ENCODE measurements at places on chromosomes 4 and X.

DNA sequence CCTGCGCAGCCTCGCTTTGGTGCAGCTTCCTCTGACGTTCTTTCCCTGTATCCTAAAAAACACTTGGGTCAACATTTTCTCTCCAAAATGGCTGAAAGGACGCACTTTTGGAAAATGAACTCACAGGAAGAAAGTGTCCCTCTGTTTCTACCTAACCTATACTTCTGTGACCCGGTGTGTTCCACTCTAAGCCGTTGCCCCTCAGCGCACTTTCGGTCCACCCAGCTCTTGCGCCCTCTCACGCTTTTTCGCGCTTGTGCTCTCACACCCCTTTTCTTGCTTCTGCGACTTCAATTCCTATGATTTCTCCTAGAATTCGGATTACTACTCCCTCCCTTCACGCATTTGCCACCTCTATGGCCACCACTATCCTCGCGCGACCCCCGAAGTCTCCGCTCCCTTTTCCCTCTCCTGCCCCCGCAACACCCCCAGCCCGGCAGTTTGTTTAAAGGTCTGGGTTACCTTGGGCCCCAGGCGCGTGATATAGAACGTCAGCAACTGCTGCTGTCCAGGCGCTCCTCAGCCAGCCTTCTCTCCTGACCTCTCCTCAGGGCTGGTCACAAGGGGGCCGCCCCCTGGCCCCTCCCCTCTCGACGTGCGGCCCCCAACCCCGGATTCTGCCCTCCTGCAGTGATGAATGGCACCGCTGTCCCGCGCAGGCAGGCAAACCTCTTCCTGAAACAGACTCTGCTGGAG lies at the start of gene USP51:
USP51 (minus strand) TSS at position 535 of the 696 bp plus-strand sequence. CDS start 909 bp downstream, outside the sequence.
- no peak for DNase-seq

GRCh38 chr4:55157559-55158277 lies 32.3 kb upstream of the KDR start:
- DNase-seq, result no peak

DNA sequence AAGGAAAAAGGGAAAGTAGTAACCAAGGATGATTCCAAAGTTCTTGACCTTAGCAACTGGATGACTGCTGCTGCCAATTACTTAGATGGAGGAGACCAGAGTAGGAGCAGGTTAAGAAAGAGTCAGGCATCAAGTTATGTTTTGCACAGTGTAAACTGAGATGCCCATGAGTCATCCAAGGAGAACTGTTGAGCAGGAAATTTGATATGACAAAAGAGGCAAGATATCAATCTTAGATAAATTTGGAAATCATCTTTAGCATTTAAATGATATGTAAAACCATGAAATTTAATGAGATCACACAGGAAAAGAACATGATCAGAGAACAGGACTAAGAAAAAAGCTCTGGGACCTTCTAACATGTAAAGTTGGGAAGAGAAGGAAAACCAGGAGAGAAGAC lies 361.3 kb downstream of the OPHN1 start:
- no peak for DNase-seq

DNA sequence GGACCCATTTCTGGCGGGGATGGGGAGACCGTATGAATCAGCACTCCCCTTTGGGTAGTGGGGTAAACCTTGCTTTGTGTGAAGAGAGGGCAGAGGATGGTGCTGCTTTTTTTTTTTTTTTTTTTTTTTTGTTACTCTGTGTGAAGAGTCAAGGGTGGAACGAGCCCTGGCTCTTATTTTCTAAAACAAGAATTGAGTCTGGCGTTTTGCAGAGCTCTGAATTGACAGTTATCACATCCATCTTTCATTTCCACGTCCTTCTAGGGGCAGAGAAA lies 1.2 kb downstream of the SLAIN2 start:
- no peak for DNase-seq

- DNase-seq, result no peak
These were observed 1.0 kb upstream of the PRDX4 start for GRCh38 chrX:23666282-23666681.

GRCh38 chr4:85760511-85760910 lies 285.6 kb downstream of the ARHGAP24 start:
- DNase-seq, result no peak

- DNase-seq, result no peak
These were observed 132.7 kb upstream of the ADGRL3 start for GRCh38 chr4:61067381-61067780.

DNA sequence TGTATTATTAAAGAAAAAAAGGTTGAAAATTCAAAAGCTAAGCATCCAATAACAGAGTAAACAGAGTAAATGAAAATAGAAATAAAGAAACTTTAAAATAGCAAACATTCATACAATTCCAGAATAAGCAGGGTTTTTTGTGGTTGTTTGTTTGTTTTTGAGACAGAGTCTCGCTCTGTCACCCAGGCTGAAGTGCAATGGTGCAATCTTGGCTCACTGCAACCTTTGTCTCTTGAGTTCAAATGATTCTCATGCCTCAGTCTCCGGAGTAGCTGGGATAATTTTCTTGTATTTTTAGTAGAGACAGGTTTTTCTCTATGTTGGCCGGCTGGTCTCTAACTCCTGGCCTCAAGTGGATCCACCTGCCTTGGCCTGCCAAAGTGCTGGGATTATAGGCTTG lies 6.6 kb upstream of the THOC2 start:
- DNase-seq, result no peak

DNA sequence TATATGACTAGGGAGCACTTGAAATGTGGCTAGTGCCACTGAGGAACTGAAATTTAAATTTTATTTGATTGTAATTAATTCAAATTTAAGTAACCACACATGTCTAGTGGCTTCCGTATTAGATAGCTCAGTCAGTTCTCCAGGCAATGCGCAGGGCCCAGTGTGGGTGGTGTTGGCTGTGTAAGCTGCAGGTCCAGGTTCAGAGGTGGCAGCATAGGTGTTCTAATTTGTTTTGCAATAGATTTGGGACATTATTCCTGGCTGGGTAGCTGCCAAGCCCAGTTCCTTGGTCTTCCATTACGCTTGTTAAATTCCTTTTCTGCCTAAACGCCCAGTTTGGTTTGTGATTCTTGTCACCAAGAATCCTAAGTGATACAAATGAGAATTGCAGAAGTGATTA lies 79.5 kb downstream of the FAM184B start:
- DNase-seq, result no peak

GRCh38 chr4:86908251-86908657 lies 16.0 kb upstream of the C4orf36 start:
- no peak for DNase-seq

DNA sequence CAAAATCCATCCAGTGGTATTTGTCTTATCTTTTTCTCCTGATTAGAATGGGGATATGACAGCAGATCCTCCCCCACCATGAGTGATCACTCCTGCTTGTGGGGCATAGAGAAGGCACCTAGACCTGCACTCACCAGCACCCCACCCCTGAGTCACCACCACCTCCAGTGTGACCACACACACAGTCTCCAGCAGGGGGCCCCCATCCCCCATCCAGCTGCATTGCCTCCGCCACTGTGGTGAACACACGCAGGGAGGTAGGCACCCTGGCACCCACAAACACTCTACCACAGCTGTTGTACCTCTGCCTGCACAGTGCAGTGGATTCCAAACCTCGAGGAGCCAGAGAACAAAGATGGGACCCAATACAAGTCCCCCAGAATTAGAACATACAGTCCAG lies 9.0 kb upstream of the MAGEA8 start:
- peak; percentile 7 for DNase-seq

GRCh38 chrX:67780694-67781109 lies 236.9 kb downstream of the AR start:
- DNase-seq, result no peak

DNA sequence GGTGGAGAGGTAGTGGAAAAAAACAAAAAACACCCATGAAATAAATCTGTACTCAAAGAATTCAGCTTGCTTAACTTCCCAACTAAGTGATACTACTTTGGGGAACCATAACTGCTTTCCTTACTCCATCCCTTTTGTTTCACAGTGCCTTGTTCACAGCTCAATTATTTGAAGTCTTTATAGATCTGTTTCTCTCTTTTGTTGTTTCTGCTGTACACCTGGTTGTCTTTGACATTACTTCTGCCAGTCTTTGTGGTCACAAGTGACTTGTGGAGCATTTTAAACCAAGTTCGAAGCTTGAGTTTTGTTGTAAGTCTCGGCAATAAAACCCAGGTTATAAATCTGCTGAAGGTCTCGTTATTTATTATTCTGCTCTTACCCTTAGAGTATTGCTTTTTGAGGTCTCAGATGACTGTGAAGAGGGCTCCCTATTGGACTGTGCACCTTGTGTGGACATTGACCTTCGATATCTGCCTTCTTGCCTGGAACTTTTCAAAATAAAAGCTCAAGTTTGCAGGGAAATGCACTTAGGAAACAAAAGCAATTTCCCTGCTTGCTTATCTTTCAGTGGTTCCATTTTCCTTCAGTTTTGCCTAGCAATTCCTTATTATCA lies 59.8 kb downstream of the ANK2 start:
- DNase-seq, result no peak

DNA sequence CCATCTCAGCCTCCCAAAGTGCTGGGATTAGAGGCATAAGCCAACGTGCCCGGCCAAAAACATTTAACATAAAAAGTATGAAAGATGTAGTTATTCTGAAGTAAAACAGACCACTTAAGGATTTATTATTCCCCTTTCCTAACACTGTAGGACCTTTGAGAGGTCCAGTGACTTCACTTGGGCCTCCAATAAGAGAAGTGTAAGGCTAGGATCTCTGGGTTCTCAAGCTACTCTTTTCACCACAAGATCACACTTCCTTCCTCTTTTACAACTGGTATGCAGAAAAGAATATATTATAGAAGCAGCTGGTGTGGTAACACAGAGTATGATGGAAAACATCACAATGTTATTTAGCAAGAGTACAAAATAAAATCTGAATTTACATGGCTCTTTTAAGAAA lies 30.2 kb upstream of the CCNG2 start:
- peak; percentile 49 for DNase-seq

GRCh38 chr4:145453163-145453520 lies 28.5 kb upstream of the SMAD1 start:
- no peak for DNase-seq

DNA sequence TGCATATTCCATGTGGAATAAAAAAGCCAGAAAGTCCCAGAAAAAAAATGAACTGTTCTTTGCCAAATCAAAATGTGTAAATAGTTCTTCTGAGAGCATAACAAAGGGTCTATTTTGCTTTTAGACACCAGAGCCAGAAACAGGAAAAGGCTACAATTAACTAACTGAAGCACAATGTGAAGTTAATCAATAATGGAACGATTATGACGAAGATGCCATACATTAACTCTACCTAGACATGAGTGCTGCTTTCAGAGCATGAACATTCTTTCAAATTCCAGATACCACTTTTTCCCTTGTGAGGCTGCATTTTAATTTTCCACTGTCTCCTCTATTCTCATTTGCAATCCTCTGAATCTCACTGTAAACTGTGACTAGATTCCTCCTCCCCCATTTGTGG lies 48.7 kb upstream of the PHOX2B start:
- DNase-seq, result no peak

GRCh38 chrX:134718105-134718965 lies 60.1 kb upstream of the PLAC1 start:
- DNase-seq, result no peak

- DNase-seq, result no peak
These were observed 77.5 kb downstream of the CRLF2 start for GRCh38 chrX:1134976-1135375.

DNA sequence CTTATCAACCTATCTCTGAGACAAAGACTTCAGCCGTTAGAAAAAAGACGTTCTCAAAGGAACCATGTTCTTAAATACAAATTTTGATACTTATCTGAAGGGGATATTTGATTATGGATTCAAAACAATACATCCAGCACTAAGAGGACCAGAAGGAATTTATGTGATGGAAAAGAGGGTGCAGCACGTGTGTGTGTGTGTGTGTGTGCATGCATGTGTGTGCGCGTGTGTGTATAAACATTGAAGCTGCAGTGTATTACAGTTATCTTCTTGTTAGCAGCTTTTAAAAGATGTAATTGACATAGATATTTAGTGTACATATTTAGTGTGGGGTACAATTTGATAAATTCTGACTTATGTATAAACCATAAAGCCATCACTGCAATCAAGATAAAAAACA lies 44.9 kb downstream of the ANK2 start:
- DNase-seq, result no peak

DNA sequence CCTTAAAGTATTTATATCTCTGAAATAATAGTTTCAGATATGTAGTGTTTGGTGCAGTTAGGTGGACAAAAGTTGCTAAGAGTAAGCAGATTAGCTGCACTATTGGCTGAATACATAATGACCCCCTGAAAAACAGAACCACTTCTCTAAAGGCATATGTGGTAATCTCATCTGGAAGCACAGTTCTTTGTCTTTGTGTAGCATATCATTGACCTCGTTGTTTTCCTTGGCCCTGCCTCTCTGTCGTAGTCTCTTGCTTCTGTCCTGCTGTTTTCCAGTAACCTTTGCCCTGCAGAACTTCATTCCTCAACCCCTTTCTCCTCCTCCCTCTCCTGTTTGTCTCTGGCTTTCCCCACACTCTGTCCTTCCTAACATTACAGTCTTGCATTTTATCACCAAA lies 41.4 kb downstream of the JADE3 start:
- no peak for DNase-seq

DNA sequence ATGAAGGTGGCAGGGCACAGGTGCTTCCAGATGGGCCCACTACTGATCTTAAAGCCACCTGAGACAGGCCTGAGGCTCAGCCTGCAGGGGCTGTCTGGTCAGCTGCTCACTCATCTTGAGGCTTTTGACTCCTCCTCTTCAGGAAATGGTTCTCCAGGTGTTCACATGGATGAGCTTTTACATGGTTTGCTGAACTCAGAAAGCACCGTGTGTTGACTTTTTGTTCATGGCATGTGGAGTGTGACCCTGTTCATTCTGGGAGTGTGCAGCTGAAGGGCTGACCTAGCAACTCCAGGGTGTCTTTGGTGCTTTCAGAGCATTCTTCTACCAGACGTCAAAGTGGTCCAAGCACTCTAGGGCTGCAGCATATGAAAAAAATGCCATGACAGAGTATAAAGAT lies 111.1 kb downstream of the CCNG2 start:
- no peak for DNase-seq

DNA sequence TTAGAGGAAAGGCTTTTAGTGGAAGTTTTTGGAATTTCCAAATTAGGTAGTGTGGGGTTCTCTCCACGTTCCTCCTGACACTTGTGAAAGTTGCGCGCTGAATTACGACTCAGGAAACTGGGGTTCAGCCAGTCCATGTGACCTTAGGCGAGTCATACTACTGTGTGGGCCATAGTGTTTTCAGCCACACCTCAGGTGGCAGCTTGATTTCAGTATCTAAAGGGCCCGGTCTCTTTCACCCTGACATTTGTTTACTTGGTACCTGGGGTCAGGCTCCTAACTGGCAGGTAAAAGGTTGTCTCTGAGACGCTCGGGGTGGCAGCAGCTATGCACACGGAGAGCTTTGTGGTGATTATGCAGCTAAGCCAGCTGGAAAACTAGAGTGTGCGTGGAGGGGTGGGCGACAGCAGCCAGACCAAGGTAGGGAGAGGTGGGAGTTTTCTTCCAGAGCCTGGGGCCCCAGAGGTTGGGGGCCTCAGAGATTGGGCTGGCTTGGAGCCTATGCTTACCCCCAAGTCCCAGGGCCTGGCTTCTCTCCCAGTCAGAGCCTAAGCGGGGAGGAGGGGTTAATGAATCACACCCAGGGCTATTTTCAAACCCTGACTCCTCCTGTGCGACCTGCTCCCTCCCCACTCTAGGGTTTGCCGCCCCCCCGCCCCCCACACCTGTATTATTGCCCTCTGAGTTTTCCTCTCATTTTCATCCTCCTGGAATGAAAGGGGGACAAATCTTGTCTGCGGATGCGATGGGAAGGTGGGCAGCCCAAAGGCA lies 47.2 kb downstream of the STARD8 start:
- no peak for DNase-seq
